HT-29 (cell line): ENCODE measurements at places on chromosomes 12 and 14. TPM values are rescaled to one million over a fixed set of nuclear protein-coding genes. Genes with fewer than 3 reads are reported as not detected.

- DNase-seq, result no peak
Measured at GRCh38 chr14:87306409-87307168, 686.4 kb downstream of the GALC start.

- no peak for DNase-seq
Measured at GRCh38 chr14:104194016-104194415, 55.6 kb downstream of the KIF26A start.

DNA sequence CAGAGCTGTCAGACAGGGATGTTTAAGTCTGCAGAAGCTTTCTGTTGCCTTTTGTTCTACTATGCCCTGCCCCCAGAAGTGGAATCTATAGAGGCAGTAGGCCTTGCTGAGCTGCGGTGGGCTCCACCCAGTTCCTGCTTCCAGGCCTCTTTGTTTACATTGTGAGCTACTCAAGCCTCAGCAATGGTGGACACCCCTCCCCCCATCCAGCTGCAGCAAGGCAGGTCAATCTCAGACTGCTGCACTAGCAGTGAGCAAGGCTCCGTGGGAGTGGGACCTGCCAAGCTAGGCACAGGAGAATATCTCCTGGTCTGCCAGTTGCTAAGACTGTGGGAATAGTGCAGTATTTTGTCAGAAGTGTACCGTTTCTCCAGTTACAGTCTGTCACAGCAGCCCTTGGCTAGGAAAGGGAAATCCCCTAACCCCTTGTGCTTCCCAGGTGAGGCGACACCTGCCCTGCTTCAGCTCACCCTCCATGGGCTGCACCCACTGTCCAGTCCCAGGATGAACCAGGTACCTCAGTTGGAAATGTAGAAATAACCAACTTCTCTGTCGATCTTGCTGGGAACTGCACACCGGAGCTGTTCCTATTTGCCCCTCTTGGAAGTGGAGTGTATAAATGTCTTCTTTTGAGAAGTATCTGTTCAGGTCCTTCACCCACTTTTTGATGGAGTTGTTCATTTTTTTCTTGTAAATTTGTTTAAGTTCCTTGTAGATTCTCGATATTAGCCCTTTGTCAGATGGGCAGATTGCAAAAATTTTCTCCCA, 213.5 kb upstream of the SLC38A2 start:
- DNase-seq, result peak; percentile 89

DNA sequence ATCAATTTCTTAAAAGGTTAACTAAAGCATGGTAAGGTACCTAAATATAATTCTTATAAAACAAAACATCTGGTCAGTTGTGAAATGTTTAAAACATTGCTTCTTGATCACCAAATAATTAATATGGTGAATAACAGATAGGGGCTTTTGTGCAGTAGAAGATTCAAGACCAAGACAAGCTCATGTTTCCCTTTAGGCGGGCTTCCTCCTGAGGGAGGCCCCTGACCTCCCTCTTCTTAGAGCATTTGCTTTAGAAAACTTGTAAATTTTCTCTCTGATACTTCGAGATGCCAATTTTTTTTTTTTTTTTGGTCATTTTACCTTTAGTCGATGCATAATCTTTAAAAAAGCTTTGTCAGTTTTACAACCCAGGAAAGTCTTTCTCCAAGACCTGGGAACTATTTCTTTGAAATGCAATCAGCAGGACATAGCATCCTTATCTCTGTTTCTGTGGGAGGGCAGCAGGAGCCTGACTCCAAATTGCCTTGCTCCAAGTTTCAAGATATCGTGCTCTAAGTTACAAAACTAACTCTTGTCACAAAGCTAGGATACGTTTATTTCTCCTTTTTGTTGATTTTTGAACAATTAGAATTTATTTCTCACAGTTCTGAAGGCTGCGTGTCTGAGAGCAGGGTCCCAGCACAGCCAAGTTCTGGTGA, 66.6 kb upstream of the BICD1 start:
- DNase-seq, result no peak

DNA sequence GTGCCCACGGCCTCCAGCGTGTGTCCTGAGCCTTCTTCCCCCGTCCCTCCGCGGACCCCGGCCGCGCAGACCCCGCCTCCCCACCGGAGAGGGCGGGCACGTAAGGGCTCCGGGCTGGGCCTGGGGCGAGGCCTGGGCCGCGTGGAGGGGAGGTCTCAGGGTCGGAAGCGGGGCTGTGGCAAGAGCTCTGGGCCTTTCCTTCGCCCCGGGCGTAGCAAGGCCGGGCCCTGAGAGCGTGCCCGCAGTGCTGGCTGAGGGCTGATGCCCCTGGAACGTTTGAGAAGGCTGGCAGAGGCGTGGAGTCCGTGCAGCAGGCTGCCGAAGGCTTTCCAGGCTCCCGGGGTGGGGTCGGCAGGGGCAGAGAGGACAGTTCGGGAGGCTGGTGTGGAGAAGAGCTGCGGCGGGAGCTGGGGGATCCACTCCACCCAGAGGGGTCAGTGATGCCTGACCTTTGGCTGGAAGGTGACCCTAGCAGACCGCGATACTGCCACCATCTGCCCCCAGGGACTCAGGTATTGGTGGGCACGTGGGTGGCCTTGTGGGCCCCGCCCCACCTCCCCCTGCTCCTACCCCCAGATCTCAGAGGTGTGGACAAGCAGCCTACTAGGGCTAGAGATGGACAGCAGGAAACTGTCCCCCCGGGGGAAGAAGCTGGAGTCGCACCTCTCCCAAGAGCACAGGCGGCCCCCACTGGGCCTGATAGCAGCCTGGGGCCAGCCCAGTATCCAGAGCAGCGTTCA, 558 bp downstream of the TEX22 start:
- peak; percentile 16 for DNase-seq

- DNase-seq, result no peak
Measured at GRCh38 chr12:52713960-52714886, 10.9 kb upstream of the KRT77 start.

DAAM1 gene
- 2.6 and 8.5 TPM in 2 replicates for total RNA-seq

CLEC9A gene
- not detected in 2 replicates for total RNA-seq

KRT79 gene
- not detected in 2 replicates for total RNA-seq

RIMKLB gene
- total RNA-seq, result not detected in 2 replicates
